ENCODE measurements at places on chromosomes 7 and 10.

DNA sequence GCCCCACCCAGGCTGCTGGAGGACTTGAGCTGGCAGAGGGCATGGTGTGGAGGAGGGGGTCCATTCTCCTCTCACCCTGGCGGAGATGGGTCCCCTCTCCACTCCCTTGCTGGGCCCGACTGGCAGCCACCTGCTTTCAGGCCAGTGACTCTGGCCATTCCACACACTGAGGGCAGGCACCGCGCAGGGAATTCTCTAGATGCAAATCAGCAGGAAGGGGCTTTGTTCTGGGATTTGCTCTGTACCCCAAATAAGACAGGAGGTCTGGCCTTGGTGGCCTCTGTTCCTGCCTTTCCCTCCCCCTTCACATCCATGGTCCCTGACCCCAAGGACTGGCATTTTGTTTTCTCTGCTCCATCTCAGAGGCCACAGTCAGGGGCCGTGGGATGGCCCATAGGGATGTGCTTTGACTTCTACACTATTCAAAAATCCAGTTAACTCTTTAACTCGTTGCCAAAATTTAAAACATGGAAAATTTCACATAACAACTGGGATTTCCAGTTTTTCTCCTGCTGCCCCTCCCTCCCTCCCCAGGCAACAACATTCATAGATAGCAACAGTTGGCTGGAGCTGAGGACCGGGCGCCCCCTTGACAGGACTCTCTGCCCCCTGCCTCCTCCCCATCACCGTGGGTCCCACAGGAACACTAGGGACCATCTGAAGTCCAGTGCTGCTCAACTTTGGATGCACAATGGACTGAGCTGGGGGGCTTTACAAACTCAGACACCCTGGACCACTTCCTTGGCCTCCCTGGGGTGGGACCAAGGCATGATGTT is 33.9 kb downstream of the PPIF start:
- DNase-seq: no peak

DNA sequence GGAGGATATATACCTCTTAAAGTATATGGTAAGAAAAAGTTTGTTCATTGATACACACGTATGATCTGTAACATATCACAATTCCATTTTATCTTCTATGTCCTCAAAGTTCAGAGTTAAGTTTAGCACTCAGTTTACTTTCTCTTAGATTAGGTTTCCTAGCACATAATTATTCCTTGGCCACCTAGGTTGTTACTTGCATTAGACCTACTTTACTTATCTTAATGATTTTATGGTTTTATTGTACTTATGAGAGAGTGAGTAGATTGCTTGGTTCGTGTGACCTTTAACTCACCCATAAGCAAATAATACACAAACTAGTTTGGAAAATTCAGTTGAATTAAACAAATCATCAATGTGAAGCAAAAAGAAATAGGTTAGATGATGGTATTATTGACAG is 33.9 kb upstream of the SP4 start:
- DNase-seq: no peak

DNA sequence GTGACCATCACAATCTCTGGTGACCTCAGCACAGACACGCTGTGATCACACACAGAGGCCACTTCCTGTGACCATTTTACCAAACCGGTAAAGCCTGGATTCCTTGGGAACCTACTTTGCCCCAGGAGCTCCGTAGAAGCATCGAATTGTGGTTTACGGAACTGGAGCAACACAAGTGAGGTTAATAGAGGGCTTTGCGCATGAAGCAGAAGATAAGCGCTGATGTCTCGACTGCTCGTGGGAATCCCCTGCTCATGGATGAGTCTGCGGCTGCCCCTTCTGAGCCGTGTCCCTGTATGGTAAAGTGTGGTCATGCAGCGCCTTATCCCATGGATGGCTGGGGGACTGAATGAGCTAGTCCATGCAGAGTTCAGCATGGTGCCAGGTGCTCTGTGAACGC is 53.6 kb downstream of the VIPR2 start:
- no peak for DNase-seq

- DNase-seq: no peak
Measured at GRCh38 chr7:39392151-39392550, 174.1 kb upstream of the YAE1 start.

DNA sequence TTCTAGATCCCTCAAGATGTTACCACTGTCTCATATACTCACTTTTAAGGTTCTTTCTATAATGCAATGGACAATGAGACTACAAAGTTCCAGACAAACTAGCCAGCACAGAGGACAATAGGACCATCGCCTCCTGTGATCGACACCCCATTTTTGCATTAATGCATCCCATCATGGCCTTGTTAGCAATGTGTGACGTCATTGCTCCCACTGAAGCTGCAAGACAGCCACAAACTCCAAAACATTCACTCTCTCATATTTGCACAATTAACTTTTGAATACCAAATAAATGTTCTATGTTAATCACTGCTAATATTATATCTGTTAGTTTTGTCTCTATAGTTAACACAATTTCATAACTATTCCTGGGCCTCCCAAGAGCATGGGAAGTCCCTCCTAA is 88.8 kb upstream of the TMEM72 start:
- no peak for DNase-seq

DNA sequence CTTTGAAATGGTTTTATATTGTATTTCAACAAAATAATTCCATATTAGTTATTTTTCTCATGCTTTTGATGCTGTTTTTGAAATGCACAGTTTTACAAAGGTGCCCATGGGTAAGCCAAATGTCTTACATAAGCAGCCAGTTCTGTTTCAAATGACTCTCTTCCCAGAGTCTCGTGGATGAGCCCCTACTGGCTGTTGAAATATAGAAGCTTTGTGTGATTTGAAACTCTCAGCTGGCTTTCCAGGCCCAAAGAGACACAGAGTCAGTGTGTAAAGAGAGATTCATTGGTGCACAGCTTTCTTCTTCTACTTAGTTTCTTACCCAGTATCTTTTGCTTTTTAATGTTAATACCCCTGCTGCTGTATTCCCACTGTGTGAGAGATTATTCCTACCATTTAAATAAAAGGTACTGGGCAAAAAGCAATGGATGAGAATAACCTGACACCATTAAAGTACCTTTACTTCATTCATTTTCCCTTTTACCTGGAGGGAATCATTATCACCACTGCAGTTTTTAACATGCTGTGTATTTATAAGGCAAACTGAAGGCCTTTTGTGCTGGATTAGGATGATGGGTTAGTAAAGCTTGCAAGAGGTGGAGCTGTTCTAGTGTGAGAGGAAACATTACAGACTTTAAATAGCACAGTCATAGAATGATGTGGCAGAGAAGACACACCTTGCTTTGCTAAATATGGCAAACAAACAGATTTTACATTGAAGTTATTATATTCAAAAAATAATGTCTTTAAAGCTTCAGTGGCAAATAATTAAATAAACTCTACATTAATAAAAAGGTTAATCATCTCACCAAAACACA is 415.1 kb downstream of the THSD7A start:
- DNase-seq: no peak

DNA sequence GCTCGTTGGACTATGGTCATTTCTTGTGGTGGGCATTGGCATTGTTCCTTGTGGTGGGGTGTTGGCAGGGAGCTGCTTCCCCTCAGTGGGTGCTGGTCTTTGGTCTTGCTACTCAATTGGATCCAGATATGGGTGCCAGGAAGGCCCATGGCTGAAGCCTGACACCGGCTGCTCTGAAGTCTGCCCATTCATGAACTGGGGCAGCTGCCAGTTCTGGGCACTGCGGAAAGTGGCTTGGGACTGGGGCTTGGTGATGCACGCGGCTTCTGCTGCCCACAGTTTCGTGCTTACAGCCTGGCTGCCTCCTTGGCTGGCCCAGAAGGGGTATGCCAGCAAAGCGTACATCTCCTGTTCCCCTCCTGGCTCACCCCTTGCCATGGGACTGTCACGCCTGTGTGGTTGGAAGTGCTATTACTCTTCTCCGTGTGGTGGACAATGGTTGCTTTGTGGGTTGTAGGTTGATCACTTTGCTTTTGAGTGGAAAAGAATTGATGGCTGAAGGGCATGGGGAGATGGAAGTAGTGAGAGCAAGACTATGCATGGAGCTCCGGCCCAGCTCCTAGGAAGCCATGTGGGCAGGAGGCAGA is 54.7 kb downstream of the ADAMTS14 start:
- no peak for DNase-seq
